ENCODE measurements at places on chromosomes 1 and 21. TPM values are rescaled to one million over a fixed set of nuclear protein-coding genes. Genes with fewer than 3 reads are reported as not detected.

KMO gene
- total RNA-seq, result 19.0 TPM

SH2D1B gene
- 1.9 TPM for total RNA-seq

JAM2 gene
- 38.6 TPM for total RNA-seq

KRTAP7-1 gene
- total RNA-seq, result not detected

TMIGD3 gene
- total RNA-seq, result 5.1 TPM

NEK2 gene
- 0.35 TPM for total RNA-seq
